ENCODE measurements at places on chromosomes 16 and 17.

GRCh38 chr17:57511475-57512123 is 233.5 kb downstream of the CCDC182 start:
- no peak for DNase-seq

- DNase-seq = no peak
Measured at GRCh38 chr17:80832266-80832676, 159.4 kb upstream of the CHMP6 start.

GRCh38 chr17:2089021-2089422 is 34.1 kb downstream of the HIC1 start:
- no peak for DNase-seq

GRCh38 chr17:72412650-72413076 is 291.8 kb downstream of the SOX9 start:
- no peak for DNase-seq

- DNase-seq = no peak
Measured at GRCh38 chr17:44629314-44629713, 27.0 kb upstream of the MEIOC start.

- no peak for DNase-seq
Measured at GRCh38 chr16:87230571-87230970, 86.6 kb downstream of the C16orf95 start.

DNA sequence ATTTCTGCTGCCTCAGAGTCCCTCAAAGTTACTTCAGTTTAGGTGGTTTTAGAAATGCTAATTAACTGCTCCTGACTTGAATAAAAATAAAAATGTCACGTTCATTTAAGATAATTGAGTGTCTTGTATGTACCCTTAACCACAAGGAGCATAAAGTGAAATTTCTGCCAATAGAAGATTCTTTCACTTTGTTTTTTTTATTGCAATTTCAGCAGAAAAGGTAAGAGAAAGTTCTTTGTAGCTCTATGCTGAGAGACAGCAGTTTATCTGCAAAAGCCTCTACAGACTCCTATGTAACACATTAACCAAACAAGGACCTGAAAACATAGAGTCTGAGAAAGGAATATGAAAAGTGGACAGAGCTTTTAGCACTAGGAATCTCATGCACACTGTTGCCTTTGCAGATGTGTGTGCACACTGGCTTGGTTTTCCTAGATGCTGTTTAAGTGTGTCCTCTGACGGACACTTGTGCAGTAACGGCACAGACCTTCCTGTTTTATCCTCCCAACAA is 11.6 kb downstream of the ARHGAP44 start:
- no peak for DNase-seq

- DNase-seq = no peak
Measured at GRCh38 chr17:57016764-57017116, 38.8 kb downstream of the SCPEP1 start.

- no peak for DNase-seq
Measured at GRCh38 chr17:69607162-69607834, 192.8 kb downstream of the MAP2K6 start.

- DNase-seq = no peak
Measured at GRCh38 chr16:47408491-47408890, 52.4 kb downstream of the ITFG1 start.

Measured in 8988T (cell line).